ENCODE measurements at places on chromosomes 4 and X.

DNA sequence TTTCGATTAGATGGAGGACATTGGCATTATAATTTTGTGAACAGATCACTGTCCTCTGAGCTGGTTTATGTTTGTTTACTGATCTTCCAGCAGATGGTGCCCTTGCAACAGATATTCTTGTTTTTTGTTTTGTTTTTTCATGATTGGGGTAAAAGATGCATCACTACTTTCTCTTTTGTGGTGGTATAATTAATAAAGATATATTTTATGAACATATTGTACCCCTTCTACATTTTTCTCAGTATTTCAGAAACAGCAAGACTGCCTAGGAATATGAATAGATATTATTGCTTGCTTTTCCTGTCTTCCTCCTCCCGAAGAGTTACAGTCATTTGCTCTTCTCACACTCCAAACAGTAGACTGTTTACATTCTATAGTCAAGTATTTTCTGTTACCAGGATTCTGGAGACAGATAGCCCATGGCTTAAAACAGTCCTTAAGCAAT is 905.2 kb downstream of the TRAM1L1 start:
- DNase-seq = no peak

GRCh38 chrX:9489234-9489633 is 24.4 kb downstream of the TBL1X start:
- no peak for DNase-seq

DNA sequence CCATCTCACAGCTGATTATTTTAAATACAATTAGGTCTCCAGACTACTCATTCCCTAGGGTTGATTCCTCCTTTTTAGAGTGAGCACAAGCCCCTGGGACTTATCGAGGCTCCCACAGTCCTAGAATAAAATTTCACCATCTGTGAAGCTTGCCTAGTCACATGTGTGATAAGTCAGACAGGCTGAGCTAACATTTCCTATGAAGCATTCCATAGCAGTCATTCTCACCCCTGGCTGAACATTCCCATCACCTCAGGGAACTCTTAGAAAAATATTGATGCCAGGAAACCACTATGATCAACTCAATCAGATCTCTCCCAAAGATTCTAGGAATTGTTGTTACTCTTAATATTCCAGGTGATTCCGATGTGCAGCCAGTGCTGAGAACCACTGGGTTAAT is 37.7 kb downstream of the ARHGEF9 start:
- no peak for DNase-seq

- DNase-seq = no peak
Observed at GRCh38 chr4:79325864-79326328, at the start of gene NAA11. NAA11 (minus strand) TSS chr4:79326061; CDS start chr4:79325877, 184 bp downstream.

DNA sequence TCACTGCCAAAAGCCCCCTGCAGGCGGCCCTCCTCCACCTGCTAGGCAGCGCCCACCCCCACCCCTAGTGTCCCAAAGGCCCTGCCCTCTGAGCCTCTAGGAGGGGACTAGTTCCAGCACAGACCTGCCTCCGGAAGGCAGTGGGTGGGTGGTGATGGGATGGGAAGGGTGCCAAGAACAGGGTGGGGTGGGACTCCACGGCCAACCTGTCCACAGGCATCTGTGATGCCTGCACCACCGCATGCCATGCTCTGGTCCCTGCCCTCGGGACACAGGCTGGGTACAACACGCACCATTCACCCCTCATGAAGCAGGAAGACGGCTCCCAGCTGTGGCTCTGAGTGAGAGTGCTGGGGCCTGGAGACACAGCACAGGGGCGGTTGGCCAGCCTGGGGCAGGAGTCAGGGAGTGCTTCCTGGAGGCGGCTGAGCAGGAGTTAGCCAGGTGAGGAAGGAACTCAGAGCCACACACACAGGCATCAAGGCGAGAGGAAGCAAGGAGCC is 243.1 kb upstream of the PSAPL1 start:
- DNase-seq = no peak

- DNase-seq = no peak
Observed at GRCh38 chr4:39591290-39591689, 47.4 kb downstream of the SMIM14 start.

- no peak for DNase-seq
Observed at GRCh38 chr4:78659665-78660064, 108.1 kb downstream of the ANXA3 start.

- no peak for DNase-seq
Observed at GRCh38 chr4:159368320-159368719, 265.4 kb downstream of the RAPGEF2 start.

DNA sequence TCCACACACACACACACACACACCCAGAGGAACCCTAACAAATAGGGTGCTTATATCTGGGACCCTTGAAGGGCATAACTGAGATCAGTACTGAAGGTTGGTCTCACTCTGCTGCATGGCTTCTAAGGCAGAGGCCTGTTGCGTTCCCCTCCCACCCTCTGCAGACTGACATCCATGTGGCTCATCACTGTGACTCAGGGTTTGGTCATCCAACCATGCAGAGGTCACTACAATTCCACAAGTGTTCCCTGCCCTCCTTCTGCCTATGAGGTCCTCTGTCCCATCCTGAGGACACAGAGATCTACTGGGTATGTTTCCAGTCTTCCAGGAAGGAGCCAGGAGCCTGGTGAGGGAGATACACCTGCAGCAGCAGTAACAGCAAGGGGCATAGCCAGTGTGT is 55.8 kb downstream of the XAGE2 start:
- no peak for DNase-seq

DNA sequence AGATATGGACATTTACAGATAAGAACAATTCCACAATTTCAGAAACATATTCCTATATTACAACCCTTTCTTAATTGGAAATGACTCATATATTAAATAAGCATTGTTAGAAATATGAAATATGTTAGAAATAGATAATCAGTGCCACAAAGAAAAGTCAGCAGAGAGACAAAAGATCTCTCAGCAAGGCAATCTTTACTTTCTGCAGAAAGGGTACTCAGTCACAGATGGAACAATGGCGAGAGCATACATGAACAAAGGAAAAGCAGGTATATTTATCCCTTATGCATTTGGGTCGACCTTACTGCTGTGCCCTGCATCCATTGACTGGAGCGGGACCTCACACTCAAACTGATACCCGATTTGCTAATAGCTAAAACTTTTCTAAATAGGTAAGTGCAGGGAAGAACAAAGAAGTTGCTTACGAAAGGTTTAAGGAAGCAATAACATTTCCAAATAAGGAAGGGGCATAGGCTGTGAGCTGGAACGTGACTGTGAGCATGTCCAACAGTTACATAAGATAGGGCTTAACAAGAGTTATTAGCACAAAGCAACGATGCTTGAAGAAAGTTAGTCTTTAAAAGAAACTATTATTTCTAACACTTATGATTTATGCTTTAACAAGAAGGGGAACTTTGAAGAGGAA is 40.8 kb downstream of the MGARP start:
- DNase-seq = no peak

- DNase-seq = no peak
Observed at GRCh38 chrX:31217084-31217483, 145.2 kb upstream of the FTHL17 start.

DNA sequence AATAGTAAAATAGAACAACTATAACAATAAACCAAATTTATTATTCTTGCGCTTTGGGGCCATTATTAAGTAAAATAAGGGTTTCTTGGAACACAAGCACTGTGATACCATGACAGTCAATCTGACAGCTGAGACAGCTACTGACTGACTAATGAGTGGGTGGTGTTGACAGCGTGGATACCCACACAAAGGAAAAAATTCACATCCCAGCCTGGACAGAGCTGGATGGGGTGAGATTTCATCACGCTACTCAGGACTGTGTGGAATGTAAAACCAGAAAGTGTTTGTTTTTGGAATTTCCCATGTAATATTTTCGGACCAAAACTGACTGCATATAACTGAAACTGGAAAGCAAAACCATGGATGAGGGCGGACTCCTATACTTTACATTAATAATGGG is 48.8 kb downstream of the IGFBP7 start:
- DNase-seq = no peak

DNA sequence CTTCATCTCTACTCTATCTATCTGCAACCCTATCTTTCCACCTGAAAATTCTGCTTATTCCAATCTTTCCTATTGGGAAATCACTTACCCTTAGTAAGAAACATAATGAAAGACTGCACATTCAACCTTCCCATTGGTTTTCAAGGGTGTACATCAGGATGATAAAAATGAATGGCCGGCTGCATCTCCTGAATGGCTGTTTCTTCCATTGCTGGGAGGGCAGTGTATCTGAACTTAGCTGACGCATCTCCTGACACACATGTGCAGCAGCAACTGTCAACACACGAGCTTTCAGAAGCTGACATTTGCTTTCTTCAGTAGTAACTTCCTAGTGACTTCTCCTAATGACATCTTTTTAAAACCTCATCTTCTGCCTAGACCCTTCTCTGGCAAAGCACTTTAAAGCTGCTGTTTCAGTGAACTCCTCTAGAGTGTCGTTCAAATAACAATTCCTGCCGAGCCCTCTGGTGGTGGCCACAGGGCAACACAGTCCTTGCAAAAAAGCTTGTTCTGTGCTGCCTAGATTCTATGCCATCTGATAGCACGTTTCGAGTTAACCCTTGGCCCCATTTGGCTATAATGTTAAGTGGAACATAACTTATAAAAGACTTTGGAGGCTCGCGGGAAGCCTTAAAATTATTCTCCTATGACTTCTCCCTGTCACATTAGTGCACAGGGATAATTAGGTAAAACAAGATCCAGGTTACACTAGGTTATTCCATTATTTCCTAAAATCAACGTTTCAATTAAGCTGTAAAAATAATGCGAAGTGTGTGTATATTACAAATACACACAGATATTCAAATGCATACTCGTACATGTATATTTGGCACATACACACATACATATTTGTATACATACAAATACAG is 2340.7 kb downstream of the PCDH7 start:
- DNase-seq = peak; percentile 41

- DNase-seq = no peak
Observed at GRCh38 chrX:13898603-13899002, 81.7 kb upstream of the GPM6B start.

GRCh38 chrX:21959362-21960051 is 19.0 kb downstream of the SMS start:
- no peak for DNase-seq

DNA sequence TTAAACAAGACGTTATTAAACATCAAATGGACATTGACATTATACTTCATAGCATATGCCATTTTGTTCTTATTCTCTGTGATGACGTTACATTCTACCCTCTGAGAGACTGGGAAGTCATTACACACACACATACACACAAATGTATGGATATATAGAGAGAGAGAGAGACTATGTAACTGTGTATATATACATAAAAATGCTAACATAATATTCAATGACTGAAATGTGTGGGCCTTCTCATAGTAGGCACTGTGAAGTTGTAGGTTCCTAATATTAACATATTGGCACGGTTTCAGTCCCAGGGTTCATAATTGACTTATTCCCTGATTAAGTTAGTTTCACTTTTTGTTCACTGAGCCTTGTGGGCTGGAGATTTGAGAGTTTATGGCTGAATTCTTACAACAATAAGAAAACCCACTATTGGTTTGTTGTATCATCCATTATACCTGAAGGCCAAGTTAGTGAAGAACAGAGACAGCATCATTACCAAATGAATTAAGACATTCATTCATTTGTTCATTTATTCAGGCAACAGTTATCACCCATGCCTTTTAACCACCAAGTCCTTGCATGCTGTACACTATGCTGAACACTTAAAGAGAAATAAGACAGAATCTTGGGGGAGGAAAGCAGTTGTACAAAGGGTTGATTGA is 68.5 kb downstream of the GAB1 start:
- no peak for DNase-seq

- peak; percentile 86 for DNase-seq
Observed at GRCh38 chrX:73668779-73669178, 105.8 kb downstream of the CHIC1 start.

DNA sequence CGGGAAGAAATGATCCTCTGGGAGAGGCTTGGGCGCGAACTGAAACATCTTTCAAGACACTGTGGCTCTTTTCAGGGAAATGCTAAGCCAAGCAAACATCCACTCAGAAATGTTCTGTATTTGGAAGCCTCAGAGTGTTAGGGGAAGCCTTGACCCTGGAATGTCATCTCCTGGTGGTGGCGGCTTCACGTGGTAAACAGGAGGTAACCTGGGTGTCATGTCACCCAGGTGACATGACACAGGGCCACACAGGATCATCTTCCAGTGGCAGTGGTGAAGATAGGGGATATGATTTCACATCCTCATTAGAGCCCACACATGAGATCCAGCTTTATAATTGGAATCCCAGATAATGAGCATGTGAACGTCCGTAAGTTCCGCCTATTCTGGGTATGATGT is 140.0 kb downstream of the TBL1X start:
- DNase-seq = peak; percentile 8

GRCh38 chrX:123801901-123802300 is 58.0 kb upstream of the XIAP start:
- DNase-seq = no peak

DNA sequence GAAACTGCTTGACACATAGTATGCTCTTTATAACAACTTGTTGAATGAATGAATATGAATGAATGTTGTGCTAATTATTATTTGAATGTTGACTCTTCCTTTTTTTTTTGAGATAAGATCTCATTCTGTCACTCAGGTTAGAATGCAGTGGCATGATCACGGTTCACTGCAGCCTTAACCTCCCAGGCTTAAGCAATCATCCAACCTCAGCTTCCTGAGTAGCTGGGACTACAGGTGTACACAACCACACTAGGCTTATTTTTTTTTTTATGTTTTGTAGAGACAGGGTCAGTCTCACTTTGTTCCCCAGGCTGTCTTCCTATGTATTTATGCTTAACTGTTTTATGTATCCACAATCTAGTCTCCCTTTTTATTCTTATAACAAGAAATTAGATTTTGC is 114.7 kb upstream of the WDFY3 start:
- DNase-seq = no peak

DNA sequence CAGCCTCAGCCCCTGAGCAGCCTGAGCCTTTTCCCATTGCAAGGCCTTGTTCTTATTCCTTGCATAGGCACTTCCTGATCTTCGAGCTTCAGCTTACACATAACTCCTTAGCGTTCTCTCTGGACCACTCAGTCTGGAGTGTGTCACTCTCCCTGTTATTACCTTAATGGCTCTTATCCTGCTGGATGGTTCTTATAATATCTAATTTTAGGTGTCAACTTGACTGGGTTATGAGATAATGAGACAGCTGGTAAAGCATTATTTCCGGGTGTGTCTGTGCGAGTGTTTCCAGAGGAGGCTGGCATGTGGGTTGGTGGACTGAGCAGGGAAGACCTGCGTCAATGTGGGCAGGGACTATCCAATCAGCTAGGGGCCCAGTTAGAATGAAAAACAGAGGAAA is 75.7 kb downstream of the HAUS3 start:
- no peak for DNase-seq

DNA sequence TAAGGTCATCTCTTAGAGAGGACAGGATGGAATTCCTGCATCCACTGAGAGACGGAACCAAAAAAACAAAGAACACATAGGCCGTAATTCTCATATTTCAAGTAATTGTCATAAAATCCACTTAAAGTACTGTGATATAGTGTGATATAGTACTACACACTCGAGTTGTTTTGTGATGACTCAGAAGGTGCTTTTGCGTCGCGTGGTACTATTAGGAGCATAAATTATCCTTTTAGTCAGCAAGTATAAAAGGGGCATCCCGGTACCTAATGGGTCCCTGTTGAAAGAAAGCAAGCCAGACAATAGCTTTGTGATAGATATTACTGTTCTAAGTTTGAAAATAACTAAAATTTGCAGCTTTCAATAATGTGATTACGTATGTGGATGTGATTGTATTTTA is 55.3 kb downstream of the GPR143 start:
- DNase-seq = no peak
